ENCODE measurements at places on chromosomes 7 and 10.

DNA sequence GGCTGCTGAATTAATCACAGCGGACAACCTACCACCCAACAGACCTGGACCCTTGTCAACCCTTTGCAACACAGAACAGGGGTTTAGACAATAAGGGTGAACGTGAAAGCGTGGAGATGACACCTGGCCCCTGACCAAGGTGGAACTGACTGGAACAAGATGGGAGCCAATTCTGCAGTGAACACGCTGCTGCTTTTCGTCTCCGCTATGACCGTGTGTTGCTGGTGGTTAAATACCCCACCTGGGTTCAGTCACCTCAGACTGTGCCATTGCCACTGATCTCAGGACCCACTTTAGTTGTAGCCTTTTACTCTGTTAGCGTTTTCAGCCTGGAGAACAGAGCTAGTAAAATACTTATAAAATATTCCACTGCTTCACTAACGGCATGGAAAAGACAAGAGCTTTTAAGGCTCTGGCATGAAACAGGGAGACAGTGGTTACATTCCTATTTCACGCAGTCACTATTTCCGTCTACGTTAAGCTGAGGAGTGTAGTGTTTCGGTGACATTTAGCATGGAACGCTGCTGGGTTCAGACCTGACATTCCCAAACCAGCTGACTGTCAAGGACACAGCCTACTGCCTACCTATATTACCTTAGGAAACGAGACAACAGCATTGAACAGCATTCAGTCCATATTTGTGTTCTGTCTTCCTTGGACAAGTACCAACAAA, 119.5 kb upstream of the PRSS1 start:
- DNase-seq, result no peak

DNA sequence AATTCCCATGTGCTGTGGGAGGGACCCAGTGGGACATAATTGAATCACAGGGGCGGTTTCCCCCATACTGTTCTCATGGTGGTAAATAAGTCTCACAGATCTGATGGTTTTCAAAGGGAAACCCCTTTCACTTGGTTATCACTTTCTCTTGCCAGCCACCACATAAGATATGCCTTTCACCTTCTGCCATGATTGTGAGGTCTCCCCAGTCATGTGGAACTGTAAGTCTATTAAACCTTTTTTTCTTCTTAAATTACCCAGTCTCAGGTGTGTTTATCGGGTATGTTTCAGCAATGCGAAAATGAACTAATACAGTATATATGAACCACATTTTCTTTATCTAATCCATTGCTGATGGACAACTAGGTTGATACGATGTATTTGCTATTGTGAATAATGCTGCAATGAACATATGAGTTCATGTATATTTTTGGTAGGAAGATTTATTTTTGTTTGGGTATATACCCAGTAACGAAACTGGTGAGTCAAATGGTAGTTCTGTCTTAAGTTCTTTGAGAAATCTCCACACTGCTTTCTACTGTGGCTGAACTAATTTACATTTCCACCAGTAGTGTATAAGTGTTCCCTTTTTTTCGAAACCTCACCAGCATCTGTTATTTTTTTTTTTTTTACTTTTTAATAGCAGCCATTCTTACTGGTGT, 70.0 kb upstream of the HGF start:
- peak; percentile 58 for DNase-seq

- DNase-seq, result no peak
Measured at GRCh38 chr7:118029826-118030422, 154.0 kb upstream of the LSM8 start.

GRCh38 chr7:139771001-139771956, 6.5 kb downstream of the HIPK2 start:
- DNase-seq, result no peak

DNA sequence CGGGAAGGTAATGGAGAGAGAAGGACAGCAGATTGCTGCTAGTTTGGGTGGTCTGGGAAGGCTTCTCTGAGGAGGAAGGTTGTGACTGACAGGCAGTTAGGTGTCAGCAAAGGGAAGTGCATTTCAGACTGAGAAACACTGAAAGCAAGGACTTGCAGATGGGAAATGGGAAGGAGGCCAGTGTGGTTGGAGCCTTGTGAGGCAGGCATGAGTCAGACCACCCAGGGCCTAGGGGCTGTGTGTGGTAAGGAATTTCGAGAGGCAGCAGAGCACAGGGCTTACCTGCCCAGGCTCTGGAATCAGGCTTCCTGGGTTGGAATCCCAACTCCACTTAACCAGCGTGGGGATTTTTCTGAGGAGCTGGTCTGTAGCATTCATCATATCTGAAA, 53.5 kb downstream of the NRF1 start:
- DNase-seq, result no peak

DNA sequence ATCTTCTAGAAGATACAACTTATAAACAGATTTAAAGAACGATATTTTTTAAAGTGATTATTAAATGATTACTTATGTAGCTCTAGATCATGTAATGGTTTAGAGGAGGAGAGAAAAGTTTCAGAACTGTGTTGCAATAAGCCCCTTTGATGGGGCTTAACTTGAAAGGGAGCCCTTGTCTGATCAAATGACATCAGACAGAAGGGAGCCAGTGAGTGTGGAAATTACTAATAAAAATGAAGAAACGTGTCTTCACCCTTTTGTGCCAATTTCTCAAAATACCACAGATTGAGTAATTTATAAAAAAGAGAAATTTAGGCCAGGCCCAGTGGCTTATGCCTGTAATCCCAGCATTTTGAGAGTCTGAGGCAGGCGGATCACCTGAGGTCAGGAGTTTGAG, 318.2 kb downstream of the EXOC4 start:
- DNase-seq, result no peak

DNA sequence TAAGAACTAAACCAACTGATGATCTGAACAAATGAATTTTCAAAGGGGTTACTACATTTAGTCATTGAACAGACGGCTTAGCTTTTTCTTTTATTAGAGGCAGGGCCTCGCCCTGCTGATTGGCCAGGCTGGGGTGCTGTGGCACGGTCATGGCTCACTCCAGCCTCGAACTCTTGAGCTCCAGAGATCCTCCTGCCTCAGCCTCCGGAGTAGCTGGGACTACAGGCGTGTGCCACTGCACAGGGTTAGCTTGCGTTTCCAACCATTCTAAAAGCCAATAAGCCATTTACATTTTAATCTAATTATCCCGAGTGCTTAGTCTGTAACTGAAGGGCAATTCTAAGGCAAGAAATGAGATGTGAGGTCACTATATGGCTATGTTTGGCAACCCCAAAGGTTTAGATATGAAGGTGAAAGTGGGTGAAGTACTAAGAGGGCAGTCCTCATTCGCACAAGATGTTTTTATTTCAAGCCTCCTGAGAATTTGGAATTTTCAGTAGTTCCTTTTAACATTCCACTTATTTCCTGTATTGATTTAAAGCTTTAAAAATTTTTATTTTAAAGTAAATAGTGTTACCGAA, 1.6 kb upstream of the CDK13 start:
- peak; percentile 32 for DNase-seq

All from MM.1S (cell line).